ENCODE measurements at places on chromosomes 16 and 17. TPM values are rescaled to one million over a fixed set of nuclear protein-coding genes. Genes with fewer than 3 reads are reported as not detected.

The SPOP gene
- total RNA-seq: 87.2 TPM

The HOXB6 gene
- total RNA-seq: 1.2 TPM

The SEC14L5 gene
- 0.49 TPM for total RNA-seq

The KCNJ18 gene
- not detected for total RNA-seq

The CRISPLD2 gene
- 320 TPM for total RNA-seq

The MPV17L gene
- 4.4 TPM for total RNA-seq

The HIRIP3 gene
- total RNA-seq: 7.1 TPM

The SYT17 gene
- total RNA-seq: 13.3 TPM

The EIF5A gene
- total RNA-seq: 238 TPM

DNA sequence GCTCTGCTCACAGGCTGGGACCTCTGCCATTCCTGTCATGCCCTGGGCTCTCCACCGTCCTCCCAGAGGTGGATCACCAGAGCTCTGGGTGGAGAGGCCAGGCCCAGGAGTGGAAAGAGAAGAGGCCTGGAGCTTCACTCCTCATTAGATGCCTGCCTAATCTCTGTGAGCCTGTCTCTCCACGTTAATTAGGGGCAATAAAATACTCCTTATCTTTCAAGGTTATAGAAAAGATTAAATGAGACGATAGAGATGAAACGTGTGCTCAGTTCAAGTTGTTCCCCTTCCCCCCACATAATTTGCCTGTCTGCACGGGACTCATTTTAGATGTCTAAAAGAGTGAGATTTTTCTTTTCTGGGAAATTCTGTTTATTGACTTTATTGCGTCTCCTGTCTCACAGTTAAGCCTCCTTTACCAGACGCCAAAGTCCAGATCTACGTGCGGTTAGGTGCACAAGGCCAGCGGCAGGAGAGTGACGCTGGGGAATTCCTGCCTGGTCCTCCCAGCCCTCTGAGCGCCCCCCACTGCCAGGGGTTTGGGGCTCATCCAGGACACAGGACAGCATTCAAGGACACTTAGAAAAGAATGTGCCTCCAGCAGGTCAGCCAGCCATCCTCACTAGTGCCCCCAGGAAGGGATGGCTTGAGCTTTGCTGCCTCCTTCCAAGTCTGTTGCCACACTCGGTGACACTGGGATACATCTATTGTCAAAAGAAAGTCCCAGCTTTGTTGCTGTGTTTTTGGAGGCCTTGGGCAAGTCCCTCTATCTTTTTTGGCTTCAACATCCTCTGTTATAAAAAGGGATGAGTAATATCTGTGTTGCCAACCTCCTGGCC is 42.3 kb downstream of the TBX4 start:
- no peak overlapping the region for H3K27ac ChIP-seq
- H3K36me3 ChIP-seq: no peaks in the 10 kb centered on the region
- no peak for DNase-seq
- H3K27me3 ChIP-seq: no peaks in the 10 kb centered on the region

- H3K27me3 ChIP-seq: no peaks in the 10 kb centered on the region
- H3K36me3 ChIP-seq: no peaks in the 10 kb centered on the region
- H3K4me3 ChIP-seq: no peak overlapping the region
- no peak for DNase-seq
- no peak overlapping the region for H3K27ac ChIP-seq
Measured at GRCh38 chr17:32596628-32597027, 109.8 kb downstream of the CDK5R1 start.

GRCh38 chr16:67457611-67458010 is 23.3 kb downstream of the ATP6V0D1 start:
- no peak overlapping the region for H3K4me3 ChIP-seq
- peaks cover 5% of the 10 kb centered on the region for H3K36me3 ChIP-seq
- H3K4me1 ChIP-seq: peaks cover 76% of the 10 kb centered on the region
- peak overlapping the region; percentile 81 for H3K27ac ChIP-seq
- no peaks in the 10 kb centered on the region for H3K27me3 ChIP-seq

- H3K4me1 ChIP-seq: peaks cover 11% of the 10 kb centered on the region
- H3K27ac ChIP-seq: no peak overlapping the region
- no peaks in the 10 kb centered on the region for H3K27me3 ChIP-seq
- no peaks in the 10 kb centered on the region for H3K36me3 ChIP-seq
- no peak overlapping the region for H3K4me3 ChIP-seq
Measured at GRCh38 chr16:11405331-11406176, 60.3 kb downstream of the RMI2 start.

DNA sequence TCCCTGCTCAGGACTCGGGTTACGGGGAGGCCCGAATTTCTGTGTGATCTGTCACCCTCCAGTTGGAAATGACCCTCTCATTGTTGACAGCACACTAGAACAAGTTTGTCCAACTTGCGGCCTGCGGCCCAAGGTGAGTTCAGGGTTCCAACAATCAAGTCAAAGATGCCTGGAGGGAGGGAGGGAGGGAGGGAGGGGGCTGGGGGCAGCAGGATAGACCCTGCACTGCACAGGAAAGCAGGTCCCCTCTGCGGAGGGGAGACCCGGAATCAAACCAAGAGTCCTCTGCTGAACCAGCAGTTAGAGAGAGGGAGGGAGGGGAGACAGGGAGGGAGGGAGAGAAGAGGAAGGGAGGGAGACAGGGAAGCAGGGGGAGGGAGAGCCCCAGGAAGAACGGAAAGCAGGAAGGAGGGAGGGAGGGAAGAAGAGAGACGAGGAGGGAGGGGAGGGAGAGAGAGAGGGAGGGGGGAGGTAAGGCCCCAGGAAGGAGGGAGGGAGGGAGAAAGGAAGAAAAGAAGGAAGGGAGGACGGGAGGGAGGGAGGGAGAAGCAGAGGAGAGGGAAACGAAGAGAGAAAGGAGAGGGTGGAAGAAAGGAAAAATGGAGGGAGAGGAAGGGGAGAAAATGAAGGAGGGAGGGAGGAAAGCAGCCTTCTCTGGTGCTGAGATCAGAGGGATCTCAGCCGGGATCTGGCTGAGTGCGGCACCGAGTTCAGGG is 96.7 kb upstream of the CDH5 start:
- no peaks in the 10 kb centered on the region for H3K36me3 ChIP-seq
- H3K4me3 ChIP-seq: peak overlapping the region; percentile 31
- H3K4me1 ChIP-seq: peaks cover 40% of the 10 kb centered on the region

DNA sequence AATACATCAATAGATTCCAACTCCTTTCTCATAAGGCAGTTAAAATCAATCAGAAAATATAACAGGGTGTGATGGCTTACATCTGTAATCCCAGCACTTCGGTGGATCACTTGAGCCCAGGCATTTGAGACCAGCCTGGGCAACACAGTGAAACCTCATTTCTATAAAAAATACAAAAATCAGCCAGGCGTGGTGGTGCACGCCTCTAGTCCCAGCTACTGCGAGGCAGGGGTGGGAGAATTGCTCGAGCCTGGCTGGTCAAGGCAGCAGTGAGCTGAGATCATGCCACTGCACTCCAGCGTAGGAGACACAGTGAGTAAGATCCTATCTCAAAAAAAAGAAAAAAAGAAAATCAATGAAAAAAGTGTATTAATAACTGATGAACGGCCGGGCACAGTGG is 258.6 kb downstream of the NTN1 start:
- DNase-seq: peak; percentile 25
- H3K36me3 ChIP-seq: no peaks in the 10 kb centered on the region
- no peaks in the 10 kb centered on the region for H3K27me3 ChIP-seq
- H3K4me3 ChIP-seq: no peak overlapping the region
- H3K4me1 ChIP-seq: peaks cover 13% of the 10 kb centered on the region

DNA sequence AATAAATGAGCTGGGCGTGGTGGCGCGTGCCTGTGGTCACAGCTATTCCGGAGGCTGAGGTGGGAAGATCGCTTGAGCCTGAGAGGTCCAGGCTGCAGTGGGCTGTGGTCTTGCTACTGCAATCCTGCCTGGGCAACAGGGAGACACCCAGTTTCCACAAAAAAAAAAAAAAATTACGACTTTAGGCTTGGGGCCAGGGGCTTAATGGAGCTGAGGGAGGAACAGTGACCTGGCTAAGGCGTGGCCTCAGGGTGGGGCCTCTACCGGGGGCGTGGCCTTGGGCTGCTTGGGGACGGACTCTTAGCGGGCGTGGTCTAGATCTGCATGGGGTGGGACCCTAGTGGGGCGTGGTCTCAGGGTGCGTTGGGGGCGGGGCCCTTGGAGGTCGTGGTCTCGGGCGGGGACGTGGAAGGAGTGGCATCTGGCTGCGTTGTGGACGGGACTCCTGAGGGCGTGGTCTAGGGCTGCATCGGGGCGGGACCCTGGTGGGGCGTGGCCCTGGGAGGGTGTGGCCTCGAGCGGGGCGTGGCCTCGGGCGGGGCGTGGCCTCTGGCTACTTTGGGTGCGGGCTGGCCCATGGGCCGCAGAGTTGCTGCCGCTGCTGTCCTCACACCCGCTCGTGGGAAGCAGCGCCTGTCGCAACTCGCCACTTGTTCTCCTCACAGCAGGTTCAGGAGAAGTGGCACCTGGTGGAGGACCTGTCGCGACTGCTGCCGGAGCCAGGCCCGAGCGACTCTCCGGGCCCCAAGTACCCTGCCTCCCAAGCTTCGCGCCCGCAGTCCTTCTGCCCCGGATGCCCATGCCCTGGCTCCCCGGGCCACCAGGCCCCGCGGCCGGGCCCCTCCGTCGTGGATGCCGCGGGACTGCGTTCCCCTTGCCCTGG is 5.8 kb upstream of the C17orf99 start:
- peaks cover 46% of the 10 kb centered on the region for H3K4me1 ChIP-seq
- peak overlapping the region; percentile 28 for H3K4me3 ChIP-seq
- H3K27ac ChIP-seq: peak overlapping the region; percentile 83
- H3K36me3 ChIP-seq: no peaks in the 10 kb centered on the region

GRCh38 chr16:11180489-11180888 is 75.5 kb downstream of the SOCS1 start:
- no peaks in the 10 kb centered on the region for H3K27me3 ChIP-seq
- H3K36me3 ChIP-seq: peaks cover 9% of the 10 kb centered on the region
- H3K4me1 ChIP-seq: peaks cover 23% of the 10 kb centered on the region
- H3K4me3 ChIP-seq: no peak overlapping the region
- no peak overlapping the region for H3K27ac ChIP-seq

DNA sequence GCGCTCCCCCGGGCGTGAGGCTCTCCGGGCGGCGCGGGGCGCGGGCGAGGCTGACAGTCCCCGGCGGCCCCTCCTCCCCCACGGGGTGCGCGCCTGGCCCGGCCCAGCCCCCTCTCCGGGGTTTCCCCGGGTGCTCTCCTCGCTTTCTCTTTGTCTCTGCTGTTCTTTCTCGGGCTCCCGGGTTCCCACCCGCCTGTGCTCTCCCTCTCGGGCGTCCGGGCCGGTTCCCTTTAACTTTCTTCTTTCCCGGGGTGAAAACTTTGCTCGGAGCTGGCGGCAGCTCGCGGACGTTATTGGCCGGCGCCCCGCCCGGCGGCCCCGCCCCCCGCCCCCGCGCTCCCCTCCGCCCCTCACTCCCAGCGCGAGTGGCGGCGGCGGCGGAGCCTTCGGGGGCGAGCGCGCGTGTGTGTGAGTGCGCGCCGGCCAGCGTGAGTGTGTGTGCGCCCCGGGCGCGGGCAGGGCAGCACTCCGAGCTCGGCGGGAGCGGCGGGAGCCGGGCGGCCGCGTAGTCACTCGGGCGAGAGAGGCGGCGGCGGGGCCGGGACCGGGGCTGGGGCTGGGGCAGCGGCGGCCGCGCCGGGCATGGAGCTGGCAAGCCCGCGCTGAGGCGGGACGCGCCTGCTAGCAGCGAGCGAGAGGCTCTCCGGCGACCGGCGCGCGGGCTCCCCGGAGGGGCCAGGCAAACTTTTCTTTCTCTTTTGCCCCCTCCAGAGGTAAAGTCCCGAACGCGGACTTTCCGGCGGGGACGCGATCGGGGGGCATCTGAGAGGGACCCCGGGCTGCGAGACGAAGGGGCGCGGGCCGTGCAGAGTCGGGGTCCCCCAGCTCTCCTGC is at the start of gene NTN1:
Gene NTN1 (plus strand): TSS at position 353 of the 834 bp plus-strand sequence. CDS start 864 bp downstream, outside the sequence.
- no peak for DNase-seq

GRCh38 chr17:81043725-81044427 is 8.9 kb downstream of the BAIAP2 start:
- H3K27ac ChIP-seq: peak overlapping the region; percentile 67
- no peak for DNase-seq
- no peaks in the 10 kb centered on the region for H3K36me3 ChIP-seq
- H3K4me3 ChIP-seq: no peak overlapping the region

GRCh38 chr16:50977138-50977537 is 173.9 kb downstream of the SALL1 start:
- H3K27me3 ChIP-seq: no peaks in the 10 kb centered on the region
- H3K4me1 ChIP-seq: no peaks in the 10 kb centered on the region
- H3K27ac ChIP-seq: no peak overlapping the region
- H3K36me3 ChIP-seq: no peaks in the 10 kb centered on the region
- no peak overlapping the region for H3K4me3 ChIP-seq

DNA sequence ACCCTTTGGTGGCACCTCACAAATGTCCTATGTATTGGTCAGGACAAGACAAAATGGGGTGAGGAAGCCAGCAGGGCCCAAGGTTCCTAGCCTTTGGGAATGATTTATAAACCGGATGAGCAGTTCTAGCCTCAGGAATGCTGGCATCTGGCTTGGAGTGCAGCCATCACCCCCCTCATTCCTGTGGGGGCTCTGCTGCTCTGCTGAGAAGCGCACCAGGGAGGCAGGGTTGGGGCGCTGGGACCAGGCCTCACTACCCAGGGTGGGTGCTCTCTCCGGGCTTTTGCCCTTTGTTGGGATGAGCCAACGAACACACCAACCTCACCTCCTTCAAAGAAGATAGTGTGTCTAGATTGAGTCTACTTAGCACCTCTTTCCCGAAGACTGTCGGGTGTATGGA is 39.2 kb downstream of the TMEM11 start:
- H3K4me1 ChIP-seq: peaks cover 6% of the 10 kb centered on the region
- no peaks in the 10 kb centered on the region for H3K27me3 ChIP-seq
- H3K27ac ChIP-seq: no peak overlapping the region
- no peaks in the 10 kb centered on the region for H3K36me3 ChIP-seq

- no peaks in the 10 kb centered on the region for H3K27me3 ChIP-seq
- DNase-seq: no peak
- no peaks in the 10 kb centered on the region for H3K4me1 ChIP-seq
- peaks cover 85% of the 10 kb centered on the region for H3K36me3 ChIP-seq
Measured at GRCh38 chr17:38761612-38762011, 9.1 kb downstream of the PSMB3 start.

DNA sequence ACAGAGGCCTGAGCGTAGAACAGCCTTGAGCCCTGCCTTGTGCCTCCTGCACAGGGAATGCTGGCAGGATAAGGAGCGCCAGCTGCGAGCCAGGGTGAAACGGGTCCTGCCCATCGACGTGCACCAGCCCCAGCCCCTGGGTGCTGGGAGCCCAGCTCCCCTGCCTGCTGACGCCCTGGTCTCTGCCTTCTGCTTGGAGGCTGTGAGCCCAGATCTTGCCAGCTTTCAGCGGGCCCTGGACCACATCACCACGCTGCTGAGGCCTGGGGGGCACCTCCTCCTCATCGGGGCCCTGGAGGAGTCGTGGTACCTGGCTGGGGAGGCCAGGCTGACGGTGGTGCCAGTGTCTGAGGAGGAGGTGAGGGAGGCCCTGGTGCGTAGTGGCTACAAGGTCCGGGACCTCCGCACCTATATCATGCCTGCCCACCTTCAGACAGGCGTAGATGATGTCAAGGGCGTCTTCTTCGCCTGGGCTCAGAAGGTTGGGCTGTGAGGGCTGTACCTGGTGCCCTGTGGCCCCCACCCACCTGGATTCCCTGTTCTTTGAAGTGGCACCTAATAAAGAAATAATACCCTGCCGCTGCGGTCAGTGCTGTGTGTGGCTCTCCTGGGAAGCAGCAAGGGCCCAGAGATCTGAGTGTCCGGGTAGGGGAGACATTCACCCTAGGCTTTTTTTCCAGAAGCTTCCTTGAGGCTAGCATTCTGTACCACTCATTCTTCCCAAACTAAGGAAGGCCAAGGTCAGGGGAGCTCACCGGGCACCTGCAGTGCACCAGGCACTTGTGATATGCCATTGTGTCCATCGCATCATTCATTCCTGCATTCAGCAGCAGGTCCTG is 1.9 kb downstream of the PNMT start:
- no peaks in the 10 kb centered on the region for H3K27me3 ChIP-seq
- no peaks in the 10 kb centered on the region for H3K36me3 ChIP-seq
- no peak overlapping the region for H3K27ac ChIP-seq
- no peak for DNase-seq
- H3K4me3 ChIP-seq: no peak overlapping the region

GRCh38 chr16:82414476-82414875 is 212.3 kb upstream of the CDH13 start:
- no peak for DNase-seq
- no peak overlapping the region for H3K27ac ChIP-seq
- H3K27me3 ChIP-seq: no peaks in the 10 kb centered on the region
- no peaks in the 10 kb centered on the region for H3K4me1 ChIP-seq
